Left forelimb (tissue), 1 donor: ENCODE measurements at places on chromosomes 1 and 21.

- DNase-seq, result no peak
These were observed 19.6 kb upstream of the COQ8A start for GRCh38 chr1:226920446-226920894.

- DNase-seq, result no peak
These were observed 33.4 kb upstream of the IFFO2 start for GRCh38 chr1:18989896-18990295.

DNA sequence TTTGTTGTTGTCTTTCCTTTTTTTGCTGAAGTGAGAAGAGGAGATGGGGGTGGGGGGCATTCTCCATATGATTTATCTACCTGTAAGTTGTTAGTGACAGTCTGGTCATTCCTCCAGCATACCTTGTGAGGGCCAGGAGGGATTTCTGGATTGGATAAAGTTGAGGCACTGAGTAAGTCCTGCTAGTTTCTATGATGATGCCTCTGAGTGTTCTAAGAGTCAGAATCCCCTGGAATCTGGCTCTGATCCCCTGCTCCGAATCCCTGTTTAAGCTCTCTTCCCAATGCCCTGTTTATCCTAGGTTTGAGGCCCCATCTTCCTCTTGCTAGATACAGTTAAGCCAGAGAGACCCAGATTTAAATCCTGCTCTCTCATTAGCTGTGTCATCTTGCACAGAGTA is 83.2 kb upstream of the HOOK1 start:
- no peak for DNase-seq

- no peak for DNase-seq
These were observed 1.6 kb downstream of the FCN3 start for GRCh38 chr1:27372808-27373690.

DNA sequence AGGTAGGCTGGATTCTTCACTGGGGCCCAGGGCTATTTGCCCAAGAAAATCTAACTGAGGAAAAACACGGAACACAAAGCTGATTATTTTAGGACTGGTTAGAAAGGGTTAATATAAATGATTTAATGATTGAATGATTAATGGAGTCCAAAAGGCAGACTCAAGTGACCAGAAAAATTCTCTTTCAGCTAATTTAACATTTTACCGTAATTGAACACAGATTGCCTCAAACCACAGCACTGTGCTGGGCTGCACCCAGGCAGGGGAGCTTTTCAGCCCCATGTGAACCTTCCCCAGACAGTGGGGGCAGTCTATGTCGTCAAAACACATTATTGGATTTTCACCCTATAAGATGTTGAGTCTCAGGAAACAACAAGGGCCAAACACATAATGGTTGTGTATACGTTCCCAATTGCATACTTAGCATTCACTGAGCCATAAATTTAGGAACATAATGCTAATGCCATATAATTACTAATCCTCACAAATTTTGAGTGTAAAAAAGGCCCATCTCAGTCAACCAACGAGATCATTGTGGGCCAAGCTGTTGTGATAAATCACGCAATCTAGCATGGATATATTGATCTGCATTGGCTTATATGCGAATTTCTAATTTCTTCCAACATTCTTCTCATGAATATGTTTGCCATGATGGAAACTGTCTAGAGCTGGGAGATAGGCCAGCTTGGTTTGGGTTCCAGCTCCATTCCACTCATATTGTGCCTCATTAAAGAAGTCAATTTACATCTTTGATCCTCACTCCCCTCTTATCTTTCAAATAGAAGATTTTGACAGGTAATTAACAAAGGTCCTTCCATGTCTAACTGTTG is 27.7 kb downstream of the DSCAM start:
- no peak for DNase-seq

DNA sequence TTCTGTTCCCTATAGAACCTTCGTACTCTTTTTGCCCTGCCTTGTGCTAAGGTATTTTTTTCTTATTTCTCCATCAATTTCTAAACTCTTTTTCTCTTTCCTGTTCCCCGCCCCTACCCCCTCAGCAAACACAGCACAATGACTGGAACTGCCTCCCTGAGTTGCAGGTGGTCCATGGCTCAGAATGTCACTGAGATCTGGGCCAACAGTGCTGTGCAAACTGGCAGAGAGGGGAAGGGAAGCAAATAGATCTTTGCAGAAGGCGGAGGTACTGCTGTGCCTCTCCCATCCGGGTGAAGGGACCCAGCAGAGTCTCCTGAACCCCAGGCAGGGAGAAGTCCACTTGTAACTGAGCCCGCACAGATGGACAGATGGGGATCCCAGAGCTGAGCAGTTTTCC is 32.6 kb upstream of the A3GALT2 start:
- no peak for DNase-seq

DNA sequence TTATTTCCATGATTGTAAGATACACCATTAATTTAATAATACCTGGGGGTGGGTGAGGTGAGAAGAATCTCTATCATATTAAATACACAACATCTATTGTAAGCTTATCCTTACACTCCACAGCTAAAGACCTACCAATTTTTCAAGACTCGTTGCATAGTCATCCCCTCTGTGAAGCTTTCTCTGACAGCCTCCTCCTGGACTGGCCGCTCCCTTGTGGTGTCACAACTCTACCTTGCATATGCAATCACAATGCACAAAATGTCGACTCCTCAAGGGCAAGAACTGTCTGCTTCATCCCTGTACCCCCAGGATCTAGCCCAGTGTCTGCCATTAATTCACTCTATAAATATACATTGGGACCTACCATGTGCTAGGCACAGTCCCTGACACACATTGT is 2.4 kb upstream of the PTGFRN start:
- DNase-seq, result no peak

DNA sequence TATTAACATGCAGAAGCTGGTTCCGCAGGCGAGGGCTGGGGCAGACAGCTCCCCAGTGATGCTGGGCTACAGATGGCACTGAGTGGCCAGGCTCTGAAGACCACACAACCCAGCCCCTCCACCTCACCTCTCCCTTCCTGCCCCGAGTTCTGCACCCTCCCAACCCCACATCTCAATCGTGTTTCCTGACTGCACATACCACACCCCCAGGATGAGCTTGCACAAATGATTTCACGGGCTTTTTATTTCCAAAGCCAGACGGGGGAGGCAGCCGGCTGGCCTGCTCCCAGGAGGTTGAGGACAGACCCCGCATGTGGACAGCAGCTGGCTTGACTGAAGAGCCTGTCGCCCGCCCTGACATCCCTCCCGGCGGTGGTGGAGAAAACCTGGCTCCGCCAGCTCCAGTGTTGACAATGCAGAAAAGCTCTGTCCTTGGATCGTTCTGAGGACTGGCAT is 21.4 kb upstream of the ALDH4A1 start:
- DNase-seq, result no peak

GRCh38 chr1:43388613-43389012 is 987 bp downstream of the MED8 start:
- no peak for DNase-seq
